Uterus (tissue), 4 donors: ENCODE measurements at places on chromosomes 6 and 20. TPM values are rescaled to one million over a fixed set of nuclear protein-coding genes. Genes with fewer than 3 reads are reported as not detected.

Gene C6orf118
- 2.6 TPM for total RNA-seq

Gene WFDC12
- not detected for total RNA-seq

Gene GPX5
- not detected for total RNA-seq

Gene NNAT
- total RNA-seq: 1.5 TPM

Gene TRIM40
- total RNA-seq: not detected

Gene BPIFB3
- not detected for total RNA-seq

Gene SSTR4
- total RNA-seq: not detected

Gene BTNL2
- not detected for total RNA-seq

Gene TREML1
- total RNA-seq: not detected

Gene C6orf52
- not detected for total RNA-seq

Gene HLA-DMB
- total RNA-seq: 29.4 TPM
